Hypothalamus (tissue), 51 donors: ENCODE measurements at places on chromosomes 2 and 18.

GRCh38 chr2:11264007-11264406 lies 80.4 kb downstream of the ROCK2 start:
- no peak for DNase-seq

GRCh38 chr2:120174963-120175581 lies 48.1 kb downstream of the TMEM185B start:
- no peak for DNase-seq

DNA sequence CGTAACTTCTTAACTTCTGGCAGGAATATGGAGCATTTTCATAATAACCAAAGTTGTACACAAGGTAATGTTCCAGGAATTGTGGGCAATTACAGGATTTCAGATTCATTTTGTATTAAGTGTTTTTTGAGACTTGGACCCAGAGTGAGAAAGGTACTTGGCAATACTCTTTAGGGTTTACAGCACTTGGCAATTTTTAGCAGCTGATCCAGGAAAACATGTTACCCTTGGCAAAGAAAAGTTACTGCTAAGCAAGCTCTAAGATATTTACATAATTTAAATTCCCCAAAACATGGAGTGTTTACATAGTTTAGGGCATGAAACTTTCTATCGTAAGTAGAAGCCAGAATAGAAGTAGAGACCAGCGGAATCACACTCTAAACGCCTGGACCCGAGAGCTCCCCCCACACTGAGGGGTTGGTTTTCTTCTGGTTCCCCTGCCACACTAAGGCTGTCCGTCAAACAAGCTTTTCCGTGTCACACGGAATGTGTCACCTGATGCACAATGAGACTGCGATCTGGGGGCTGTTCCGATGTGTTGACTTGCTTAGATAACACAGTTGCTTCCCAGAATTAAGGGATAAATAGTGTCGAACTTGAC lies 177.1 kb downstream of the PTGR3 start:
- no peak for DNase-seq

- no peak for DNase-seq
Observed at GRCh38 chr2:9703085-9703678, 72.4 kb upstream of the YWHAQ start.

DNA sequence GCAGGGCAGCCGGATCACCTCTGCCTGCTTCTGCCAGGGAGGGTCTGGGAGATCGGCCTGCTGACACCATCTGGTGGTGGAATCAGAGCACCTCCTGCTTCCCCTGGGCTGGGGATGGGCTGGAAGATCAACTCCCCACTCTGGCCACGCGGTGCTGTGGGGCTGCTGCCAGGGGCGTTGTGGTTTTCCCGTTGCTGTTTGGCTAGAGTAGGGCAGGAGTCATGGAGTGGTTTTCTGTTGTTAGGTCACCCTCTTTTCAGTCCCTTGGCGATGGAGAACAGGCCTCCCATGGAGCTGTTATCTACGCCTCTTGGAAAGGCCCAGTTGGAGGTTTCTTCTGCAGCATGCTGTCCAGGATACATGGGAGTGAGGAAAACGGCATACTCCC lies 15.2 kb downstream of the BCL2L11 start:
- DNase-seq = no peak

- peak; percentile 97 for DNase-seq
Observed at GRCh38 chr2:229922449-229923386, at the start of gene FBXO36. TSS of gene FBXO36 (plus strand) at chr2:229922503. CDS start at chr2:229922514, 11 bp downstream.

DNA sequence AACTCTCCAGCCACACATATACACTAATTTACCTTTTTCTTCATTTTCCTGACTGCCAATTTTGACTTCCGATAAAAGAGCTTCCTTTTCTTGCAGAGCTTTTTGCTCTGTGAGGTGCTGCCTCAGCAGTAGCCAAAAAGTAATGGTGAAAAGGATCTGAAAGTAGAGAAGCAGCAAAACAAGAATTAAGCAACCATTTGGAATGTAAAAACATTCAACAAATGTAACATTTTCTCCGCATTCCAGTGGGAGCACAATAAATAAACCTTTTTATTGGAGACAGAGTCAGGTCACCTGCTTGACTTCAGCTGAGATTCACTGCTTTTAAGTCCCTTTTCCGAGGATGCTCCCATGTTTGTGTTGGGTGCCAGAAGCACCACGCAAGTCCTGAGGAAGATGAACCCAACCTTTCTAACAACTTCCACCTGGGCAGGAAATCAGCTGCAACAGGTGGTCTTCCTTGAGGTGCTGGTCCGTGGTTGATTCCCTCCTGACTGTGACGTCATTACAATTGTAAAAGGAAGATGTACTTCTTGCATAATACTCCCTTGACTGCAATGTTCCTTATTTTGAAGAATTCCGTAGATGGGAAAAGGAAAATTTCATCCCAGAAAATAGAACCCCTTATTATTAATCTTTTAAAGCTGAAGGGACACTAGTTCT lies 265.5 kb downstream of the NAPG start:
- no peak for DNase-seq

- no peak for DNase-seq
Observed at GRCh38 chr2:40300391-40300790, 151.5 kb downstream of the SLC8A1 start.

DNA sequence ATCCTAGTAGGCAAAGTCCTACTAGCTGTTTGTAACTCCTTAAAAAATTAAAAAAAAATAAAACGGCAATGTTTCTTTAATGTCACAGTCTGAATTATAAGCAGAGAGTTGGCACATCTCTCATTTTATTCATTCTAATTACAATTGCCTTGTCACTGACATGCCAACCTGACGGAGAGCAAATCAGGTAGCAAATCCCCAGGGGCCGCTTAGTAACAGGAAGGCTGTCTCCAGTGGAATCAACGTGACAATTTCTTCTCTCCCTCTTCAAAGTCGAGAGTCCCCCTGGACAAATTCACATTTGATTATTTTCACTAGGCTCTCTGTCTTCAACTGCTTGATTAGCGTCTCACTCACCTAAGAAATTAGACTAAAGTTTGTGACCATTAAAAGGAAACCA lies 1598.9 kb upstream of the PIK3C3 start:
- DNase-seq = no peak

- DNase-seq = no peak
Observed at GRCh38 chr2:230891064-230891463, 26.3 kb downstream of the ITM2C start.

GRCh38 chr2:234550056-234550455 lies 53.2 kb upstream of the ARL4C start:
- DNase-seq = no peak

GRCh38 chr2:118979152-118979861 lies 37.3 kb downstream of the MARCO start:
- no peak for DNase-seq

- DNase-seq = no peak
Observed at GRCh38 chr18:61587865-61588264, 254.6 kb downstream of the CDH20 start.
